ENCODE measurements at places on chromosomes 12 and 14. TPM values are rescaled to one million over a fixed set of nuclear protein-coding genes. Genes with fewer than 3 reads are reported as not detected.

KRT72 gene
- not detected for polyA plus RNA-seq

CARMIL3 gene
- polyA plus RNA-seq, result 0.32 TPM

CFAP251 gene
- polyA plus RNA-seq, result 8.0 TPM

DAO gene
- polyA plus RNA-seq, result not detected

EML1 gene
- 6.3 TPM for polyA plus RNA-seq

LBHD2 gene
- polyA plus RNA-seq, result not detected

TMEM30B gene
- polyA plus RNA-seq, result 0.15 TPM

SMARCC2 gene
- polyA plus RNA-seq, result 64.3 TPM

ALG10 gene
- 2.8 TPM for polyA plus RNA-seq

KRT74 gene
- polyA plus RNA-seq, result not detected

PLA2G1B gene
- not detected for polyA plus RNA-seq

GALNT16 gene
- polyA plus RNA-seq, result 12.7 TPM

CYP27B1 gene
- 2.3 TPM for polyA plus RNA-seq

SERPINA12 gene
- polyA plus RNA-seq, result not detected

TMEM233 gene
- 2.6 TPM for polyA plus RNA-seq

NPC2 gene
- 340 TPM for polyA plus RNA-seq

TEX52 gene
- polyA plus RNA-seq, result not detected

GPRC5D gene
- not detected for polyA plus RNA-seq

AGAP2 gene
- polyA plus RNA-seq, result 3.9 TPM

NUAK1 gene
- polyA plus RNA-seq, result 11.3 TPM

C12orf56 gene
- not detected for polyA plus RNA-seq

CBLN3 gene
- 1.8 TPM for polyA plus RNA-seq

PAN2 gene
- polyA plus RNA-seq, result 37.1 TPM

CLEC1B gene
- polyA plus RNA-seq, result not detected

SLC6A13 gene
- 0.05 TPM for polyA plus RNA-seq

LYZ gene
- not detected for polyA plus RNA-seq

PCED1B gene
- 0.21 TPM for polyA plus RNA-seq

RPGRIP1 gene
- polyA plus RNA-seq, result not detected

LALBA gene
- polyA plus RNA-seq, result not detected

GLT8D2 gene
- polyA plus RNA-seq, result 69.5 TPM

GRIN2B gene
- not detected for polyA plus RNA-seq

ENDOU gene
- polyA plus RNA-seq, result not detected

FICD gene
- 1.0 TPM for polyA plus RNA-seq

ZCCHC8 gene
- 11.3 TPM for polyA plus RNA-seq

CFAP73 gene
- polyA plus RNA-seq, result not detected

ZNF385A gene
- polyA plus RNA-seq, result 2.6 TPM

ACADS gene
- polyA plus RNA-seq, result 4.9 TPM

SELPLG gene
- 2.8 TPM for polyA plus RNA-seq

TOMM20L gene
- polyA plus RNA-seq, result not detected

SRRM4 gene
- polyA plus RNA-seq, result 0.05 TPM

CAPZA3 gene
- not detected for polyA plus RNA-seq

CIDEB gene
- polyA plus RNA-seq, result 0.03 TPM

PELI2 gene
- polyA plus RNA-seq, result not detected

NINJ2 gene
- polyA plus RNA-seq, result 0.07 TPM

CCDC196 gene
- not detected for polyA plus RNA-seq

UNC79 gene
- 0.10 TPM for polyA plus RNA-seq

GRIP1 gene
- polyA plus RNA-seq, result 0.03 TPM

EGLN3 gene
- polyA plus RNA-seq, result 0.31 TPM
